IMR-90 (cell line): ENCODE measurements at places on chromosomes 5 and 9.

DNA sequence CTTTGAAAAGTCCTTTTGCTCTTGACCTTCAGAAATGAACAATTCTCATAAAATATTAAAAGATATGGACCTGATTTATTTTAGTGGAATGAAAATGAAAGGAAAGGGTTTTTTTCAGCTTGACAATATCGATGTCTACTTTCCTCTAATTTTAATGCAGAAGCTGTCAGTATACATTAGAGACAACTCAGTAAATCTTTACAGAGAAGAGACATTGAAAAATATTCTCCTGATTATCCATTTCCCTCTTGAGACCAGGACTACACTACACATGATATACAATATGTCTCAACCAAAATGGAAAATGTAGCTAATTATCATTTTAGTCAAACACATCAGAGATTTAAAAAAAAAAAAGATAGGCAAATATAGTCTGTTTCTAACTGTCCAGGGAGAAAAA lies 288.5 kb upstream of the NUDT12 start:
- H3K27ac ChIP-seq, result no peak overlapping the region
- H3K27me3 ChIP-seq, result no peaks in the 10 kb centered on the region
- DNase-seq, result no peak
- no peaks in the 10 kb centered on the region for H3K36me3 ChIP-seq

DNA sequence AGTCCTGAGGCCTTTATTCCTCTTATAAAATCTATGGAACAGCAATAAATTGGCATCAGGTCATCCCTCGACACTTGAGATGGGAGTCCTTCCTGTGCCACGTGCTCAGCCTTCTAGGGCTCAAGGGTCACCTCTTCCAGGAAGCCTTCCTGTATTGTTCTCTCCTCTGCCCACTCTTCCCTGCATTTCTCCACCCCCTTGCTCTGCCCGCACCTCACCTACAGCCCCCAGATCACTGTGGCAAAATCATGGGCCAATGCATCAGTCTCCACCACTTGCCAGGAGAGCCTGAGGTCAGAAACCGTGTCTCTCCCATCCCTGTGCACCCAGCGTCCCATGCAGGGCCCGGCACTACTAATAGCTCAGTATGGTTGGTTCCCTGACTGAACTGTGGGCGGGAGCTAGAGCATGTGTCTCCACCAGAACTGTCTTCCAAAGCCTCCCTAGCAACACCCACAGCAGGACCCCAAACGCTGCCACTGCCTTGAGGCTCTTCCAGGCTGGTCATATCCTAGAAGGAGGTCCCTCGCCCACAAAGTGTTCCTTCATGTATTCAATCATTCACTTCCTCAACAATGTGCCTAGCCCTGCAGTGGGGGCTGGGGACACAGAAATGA lies 13.5 kb downstream of the DUSP1 start:
- DNase-seq, result no peak
- no peak overlapping the region for H3K4me3 ChIP-seq
- peak overlapping the region; percentile 51 for H3K27ac ChIP-seq
- H3K36me3 ChIP-seq, result no peaks in the 10 kb centered on the region

DNA sequence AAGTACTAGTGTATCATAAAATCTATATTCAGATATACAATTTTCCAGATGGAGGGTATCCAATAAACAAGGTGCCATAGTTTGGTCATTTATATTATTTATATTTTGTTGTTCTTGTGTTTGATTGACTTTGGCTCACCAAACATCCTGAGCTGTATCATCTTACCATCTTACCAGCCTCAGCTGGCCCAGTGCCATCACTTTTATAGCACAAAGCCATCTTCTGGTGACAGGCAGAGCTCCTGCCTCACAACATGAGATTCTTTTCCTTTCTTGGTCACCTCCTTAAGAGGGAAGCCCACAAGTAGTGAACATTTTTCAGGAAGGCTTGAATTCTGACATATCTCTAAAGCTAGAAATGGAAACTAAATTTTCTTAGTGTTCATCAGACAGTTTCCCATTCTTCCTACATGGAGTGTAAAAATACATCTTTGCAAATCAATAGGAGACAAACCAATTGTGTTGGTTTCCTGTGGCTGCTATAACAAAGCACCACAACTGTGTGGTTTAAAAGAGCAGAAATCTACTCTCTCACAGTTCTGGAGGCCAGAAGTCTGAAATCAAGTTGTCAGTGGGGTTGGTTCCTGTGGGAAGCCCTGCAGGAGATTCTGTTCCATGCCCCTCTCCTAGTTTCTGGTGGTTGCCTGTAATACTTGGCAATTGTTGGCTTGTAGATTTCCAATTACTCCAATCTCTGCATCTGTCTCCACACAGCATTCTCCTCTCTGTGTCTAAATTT lies 341.8 kb downstream of the MAN2A1 start:
- no peak for DNase-seq
- no peak overlapping the region for H3K4me3 ChIP-seq
- no peaks in the 10 kb centered on the region for H3K4me1 ChIP-seq
- no peaks in the 10 kb centered on the region for H3K27me3 ChIP-seq
- H3K36me3 ChIP-seq, result no peaks in the 10 kb centered on the region
- H3K27ac ChIP-seq, result no peak overlapping the region

GRCh38 chr5:180330810-180331646 lies 22.1 kb downstream of the GFPT2 start:
- H3K27ac ChIP-seq, result peak overlapping the region; percentile 20; the same call in 1 of the 2 replicates
- H3K4me1 ChIP-seq, result peaks cover 18% of the 10 kb centered on the region
- peaks cover 18% of the 10 kb centered on the region for H3K36me3 ChIP-seq
- DNase-seq, result peak; percentile 99
- H3K27me3 ChIP-seq, result no peaks in the 10 kb centered on the region
- H3K4me3 ChIP-seq, result no peak overlapping the region

GRCh38 chr5:32290922-32291321 lies 21.8 kb downstream of the MTMR12 start:
- H3K27me3 ChIP-seq, result no peaks in the 10 kb centered on the region
- peaks cover 4% of the 10 kb centered on the region; the same call in 1 of the 2 replicates for H3K4me1 ChIP-seq
- H3K36me3 ChIP-seq, result peaks cover 2% of the 10 kb centered on the region; the same call in 1 of the 2 replicates
- no peak for DNase-seq

GRCh38 chr9:93480728-93481324 lies 27.4 kb upstream of the FAM120AOS start:
- peaks cover 2% of the 10 kb centered on the region; the same call in 1 of the 2 replicates for H3K4me1 ChIP-seq
- H3K27me3 ChIP-seq, result no peaks in the 10 kb centered on the region
- H3K4me3 ChIP-seq, result no peak overlapping the region
- H3K36me3 ChIP-seq, result peaks cover 11% of the 10 kb centered on the region
- no peak overlapping the region for H3K27ac ChIP-seq

DNA sequence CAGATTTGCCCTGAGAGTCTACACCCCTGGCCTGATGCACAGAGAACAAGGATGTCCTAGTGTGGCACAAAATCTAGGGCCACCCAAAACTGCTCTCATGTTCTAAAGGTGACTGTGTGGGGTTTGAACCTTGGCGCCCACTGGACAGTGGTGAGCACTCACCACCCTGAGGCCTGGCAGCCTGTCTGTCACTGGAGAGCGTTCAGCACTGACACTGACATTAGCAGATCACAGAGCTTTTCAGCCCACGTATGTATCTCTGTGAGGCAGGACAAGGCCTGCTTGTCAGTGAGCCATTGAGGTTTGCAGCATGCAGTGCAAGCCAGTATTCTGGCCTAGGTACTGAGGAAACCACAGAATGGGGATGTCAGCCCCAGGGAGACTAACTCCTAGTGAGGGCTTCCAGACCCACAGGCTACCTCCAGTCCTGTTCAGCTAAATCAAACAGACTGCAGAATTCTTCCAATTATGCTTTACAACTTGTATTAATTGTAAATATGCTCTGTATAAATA lies 38.9 kb upstream of the SLC2A8 start:
- H3K4me1 ChIP-seq, result no peaks in the 10 kb centered on the region
- H3K36me3 ChIP-seq, result no peaks in the 10 kb centered on the region; the same call in 1 of the 2 replicates
- H3K4me3 ChIP-seq, result no peak overlapping the region

GRCh38 chr5:102229685-102230084 lies 66.4 kb downstream of the SLCO4C1 start:
- no peak overlapping the region for H3K27ac ChIP-seq
- no peaks in the 10 kb centered on the region for H3K4me1 ChIP-seq
- H3K36me3 ChIP-seq, result no peaks in the 10 kb centered on the region
- no peak for DNase-seq
- H3K4me3 ChIP-seq, result no peak overlapping the region

GRCh38 chr5:142844866-142845265 lies 74.7 kb downstream of the ARHGAP26 start:
- no peak overlapping the region for H3K4me3 ChIP-seq
- H3K36me3 ChIP-seq, result no peaks in the 10 kb centered on the region
- no peak overlapping the region for H3K27ac ChIP-seq

DNA sequence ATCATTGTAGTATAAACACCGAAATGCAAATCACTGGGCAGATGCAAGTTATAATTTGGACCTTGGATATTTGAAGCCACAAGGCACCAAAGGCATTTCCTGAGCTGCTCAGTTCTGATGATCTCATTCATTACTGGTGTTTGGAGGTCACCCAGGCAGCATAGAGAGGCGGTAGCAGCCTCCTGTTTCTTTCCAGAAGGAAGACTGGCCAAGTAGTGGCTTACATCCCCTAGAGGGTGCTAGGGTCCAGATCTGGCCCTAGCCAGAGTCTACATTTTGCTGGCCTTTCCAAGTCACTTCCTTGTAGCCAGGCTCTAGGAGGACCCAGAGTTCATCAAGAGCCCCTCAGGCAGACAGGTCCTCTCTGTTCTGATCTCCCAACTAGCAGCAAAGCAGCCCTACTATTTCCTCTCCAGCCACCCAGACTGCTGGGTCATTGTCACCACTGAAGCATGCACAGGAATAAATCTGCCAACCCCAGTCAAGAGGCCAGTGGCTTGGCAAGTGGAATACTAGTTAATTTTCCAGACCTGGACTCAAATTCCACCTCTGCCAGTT lies 33.4 kb upstream of the TTC1 start:
- no peaks in the 10 kb centered on the region for H3K27me3 ChIP-seq
- H3K4me1 ChIP-seq, result peaks cover 19% of the 10 kb centered on the region
- peak overlapping the region; percentile 77 for H3K27ac ChIP-seq
- no peaks in the 10 kb centered on the region for H3K36me3 ChIP-seq
- DNase-seq, result peak; percentile 97

GRCh38 chr9:96009690-96010472 lies 134.4 kb downstream of the ERCC6L2 start:
- peaks cover 16% of the 10 kb centered on the region for H3K36me3 ChIP-seq
- H3K4me1 ChIP-seq, result peaks cover 7% of the 10 kb centered on the region
- no peak for DNase-seq
- H3K27me3 ChIP-seq, result no peaks in the 10 kb centered on the region

DNA sequence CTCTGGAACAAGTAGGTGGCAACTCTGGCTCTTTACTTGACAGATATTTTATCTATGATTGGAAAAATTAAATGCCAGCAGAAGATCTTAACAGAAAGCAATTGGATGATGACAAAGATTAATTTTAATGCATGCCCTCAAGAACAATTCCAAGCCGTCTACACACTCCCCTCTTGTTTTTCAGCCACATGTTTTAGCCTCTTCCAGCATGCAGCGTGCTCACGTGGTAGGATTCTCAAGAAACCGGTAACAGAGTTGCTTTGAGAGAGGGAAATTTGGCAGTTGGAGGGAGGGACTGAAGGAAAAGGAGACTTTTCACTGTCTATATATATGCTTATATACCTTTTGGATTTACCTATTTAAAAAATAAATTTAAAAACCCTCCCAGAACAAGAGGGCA lies 48.3 kb upstream of the FANCC start:
- no peak overlapping the region for H3K4me3 ChIP-seq
- H3K27ac ChIP-seq, result no peak overlapping the region
- peaks cover 2% of the 10 kb centered on the region for H3K27me3 ChIP-seq
- no peaks in the 10 kb centered on the region for H3K36me3 ChIP-seq
- no peak for DNase-seq
- H3K4me1 ChIP-seq, result peaks cover 4% of the 10 kb centered on the region

GRCh38 chr5:53364061-53364460 lies 116.4 kb upstream of the FST start:
- no peaks in the 10 kb centered on the region for H3K27me3 ChIP-seq
- peak overlapping the region; percentile 87 for H3K27ac ChIP-seq
- no peaks in the 10 kb centered on the region for H3K36me3 ChIP-seq
- DNase-seq, result peak; percentile 38
- H3K4me3 ChIP-seq, result no peak overlapping the region

- no peaks in the 10 kb centered on the region for H3K36me3 ChIP-seq
- no peak overlapping the region for H3K27ac ChIP-seq
- H3K4me1 ChIP-seq, result no peaks in the 10 kb centered on the region
- no peaks in the 10 kb centered on the region; the same call in 1 of the 2 replicates for H3K27me3 ChIP-seq
Measured at GRCh38 chr5:66609615-66610014, 13.4 kb downstream of the MAST4 start.

- no peak for DNase-seq
- H3K27me3 ChIP-seq, result no peaks in the 10 kb centered on the region
- no peak overlapping the region for H3K27ac ChIP-seq
- H3K36me3 ChIP-seq, result no peaks in the 10 kb centered on the region
- H3K4me1 ChIP-seq, result no peaks in the 10 kb centered on the region
Measured at GRCh38 chr5:60403343-60404006, 296.5 kb downstream of the DEPDC1B start.

GRCh38 chr5:174338185-174339010 lies 292.9 kb downstream of the NSG2 start:
- H3K27ac ChIP-seq, result no peak overlapping the region
- no peaks in the 10 kb centered on the region for H3K4me1 ChIP-seq
- H3K27me3 ChIP-seq, result peaks cover 17% of the 10 kb centered on the region

DNA sequence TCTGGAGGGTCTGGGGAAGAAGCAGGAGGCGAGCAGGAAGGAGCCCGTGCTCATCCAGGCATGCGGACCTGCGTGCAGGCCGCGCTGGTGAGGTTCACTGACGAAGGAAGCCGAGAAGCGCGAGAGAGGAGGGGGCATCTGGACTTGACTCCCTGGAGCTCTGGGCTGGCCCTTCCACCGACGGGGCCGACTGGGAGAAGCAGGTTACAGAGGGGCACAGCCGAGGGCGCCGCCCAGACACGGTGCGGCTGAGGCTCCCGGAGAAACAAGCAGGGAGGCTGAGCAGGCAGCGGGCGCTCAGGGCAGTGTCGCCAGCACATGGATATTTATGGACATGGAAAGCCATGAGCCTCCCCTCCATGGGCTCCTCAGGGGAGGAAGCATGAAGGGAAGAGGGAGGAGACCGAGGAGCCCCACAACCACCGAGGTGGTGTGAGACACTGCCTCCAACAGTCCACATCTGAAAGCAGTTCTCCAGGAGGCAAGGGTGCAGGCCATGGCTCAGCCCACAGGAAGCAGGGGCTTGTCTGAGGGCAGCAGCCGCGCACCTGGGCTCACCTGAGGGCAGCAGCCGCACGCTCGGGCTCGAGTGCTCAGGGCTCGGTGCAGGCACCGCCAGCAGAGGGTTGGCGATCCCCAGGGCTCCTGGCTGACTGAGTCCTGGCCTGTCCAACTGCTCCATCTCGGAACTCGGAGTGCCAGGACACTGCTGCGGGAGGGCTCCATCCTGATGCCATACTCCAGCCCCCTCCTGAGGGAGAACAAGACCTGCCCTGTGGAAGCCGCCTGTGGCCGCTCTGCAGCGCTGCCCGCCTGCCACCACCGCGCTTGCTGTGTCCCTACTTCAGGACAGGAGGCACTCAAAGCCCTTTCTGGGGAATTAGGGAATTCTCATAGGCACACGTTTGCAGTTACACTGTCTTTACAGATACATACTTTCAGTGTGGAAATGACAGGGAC lies 15.7 kb upstream of the INPP5E start:
- no peaks in the 10 kb centered on the region for H3K27me3 ChIP-seq
- no peak overlapping the region for H3K4me3 ChIP-seq
- peaks cover 77% of the 10 kb centered on the region for H3K36me3 ChIP-seq
- no peak overlapping the region for H3K27ac ChIP-seq
- no peaks in the 10 kb centered on the region for H3K4me1 ChIP-seq
